ENCODE measurements at places on chromosomes 12 and 14.

DNA sequence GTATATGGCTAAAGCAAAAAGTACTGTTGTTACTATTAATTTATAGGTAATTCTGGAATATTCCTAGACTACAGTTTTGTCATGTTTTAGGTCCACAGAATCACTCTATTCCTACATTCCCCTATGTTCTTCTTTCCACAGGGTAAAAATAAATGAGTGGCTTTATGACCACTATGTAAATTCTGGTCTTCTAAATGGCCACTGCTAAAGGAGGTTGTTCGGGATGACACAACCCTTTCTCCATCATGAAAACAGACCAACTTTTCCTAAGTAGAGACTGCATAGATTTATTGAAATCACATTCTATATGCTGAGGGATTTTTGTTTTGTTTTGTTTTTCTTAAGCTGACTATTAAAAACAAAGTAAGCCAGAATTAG lies 88.0 kb downstream of the SYT1 start:
- DNase-seq = no peak

GRCh38 chr14:21440859-21441258 lies 15.1 kb downstream of the CHD8 start:
- no peak for DNase-seq

DNA sequence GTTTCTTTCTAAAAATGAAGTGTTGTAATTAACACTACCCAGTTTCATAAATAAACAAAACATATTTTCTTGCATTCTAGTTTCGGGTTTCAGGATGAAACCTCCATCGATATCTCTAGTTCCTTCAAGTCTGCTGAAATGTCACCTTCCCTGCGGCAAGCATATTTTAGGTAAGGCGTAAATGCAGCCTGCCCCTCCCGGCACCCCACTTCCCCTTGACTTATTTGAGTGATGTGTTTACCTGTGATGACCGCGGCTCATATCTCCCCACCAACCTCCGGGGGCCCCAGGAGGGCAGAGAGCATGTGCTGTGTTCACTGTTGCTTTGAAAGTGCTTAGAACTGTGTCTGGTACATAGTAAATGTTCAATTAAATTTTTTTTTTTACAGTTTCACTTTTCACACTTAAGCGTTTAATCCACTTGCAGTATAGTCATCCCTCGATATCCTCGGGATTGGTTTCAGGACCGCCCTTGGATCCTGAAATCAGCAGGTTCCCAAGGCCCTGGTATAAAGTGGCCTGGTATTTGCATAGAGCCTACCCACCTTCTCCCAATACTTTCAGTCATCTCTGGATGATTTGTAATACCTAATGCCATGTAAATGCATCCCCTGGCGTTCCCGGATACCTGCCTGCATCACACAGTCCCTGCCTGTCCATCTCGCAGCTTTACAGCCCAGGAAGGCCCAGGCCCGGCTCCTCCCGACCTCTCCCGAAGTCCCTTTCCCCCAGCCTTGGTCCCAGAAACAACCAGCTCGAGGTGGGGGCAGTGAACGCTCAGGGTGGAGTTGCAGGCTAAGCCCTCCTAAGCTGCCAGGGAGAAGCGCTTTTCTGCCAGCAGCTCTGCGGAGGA lies 40.2 kb upstream of the FBRSL1 start:
- DNase-seq = no peak

DNA sequence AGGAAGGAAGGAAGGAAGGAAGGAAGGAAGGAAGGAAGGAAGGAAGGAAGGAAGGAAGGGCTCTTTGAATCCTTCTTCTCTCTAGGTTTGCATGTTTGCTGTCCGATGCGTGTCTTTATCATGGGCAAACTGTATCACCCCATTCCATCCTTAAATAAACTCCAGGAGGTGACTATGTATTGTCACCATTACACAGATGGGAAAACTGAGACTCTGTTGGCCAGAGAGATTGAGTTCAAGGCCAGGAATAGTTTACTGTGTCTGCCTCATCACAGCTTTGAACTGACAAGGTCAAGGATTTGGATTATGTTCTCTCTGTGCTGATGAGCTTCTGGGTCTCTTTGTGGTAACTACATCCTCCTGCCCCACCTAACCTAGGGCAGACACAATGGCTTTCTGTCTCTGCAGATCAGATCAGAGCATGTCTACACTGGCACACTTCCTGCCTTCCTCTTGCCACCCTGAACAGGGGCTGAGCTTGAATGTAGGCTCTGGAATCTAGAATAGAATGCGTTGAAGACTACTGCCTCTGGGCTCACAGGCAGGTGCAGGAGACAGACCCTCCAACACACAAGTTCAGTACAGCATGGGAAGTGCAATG lies 78.9 kb upstream of the MAP1LC3B2 start:
- DNase-seq = no peak

GRCh38 chr14:24160499-24160849 lies 591 bp upstream of the IRF9 start:
- DNase-seq = no peak

- DNase-seq = peak; percentile 91
Observed at GRCh38 chr14:76956316-76957090, 72.0 kb downstream of the IRF2BPL start.

DNA sequence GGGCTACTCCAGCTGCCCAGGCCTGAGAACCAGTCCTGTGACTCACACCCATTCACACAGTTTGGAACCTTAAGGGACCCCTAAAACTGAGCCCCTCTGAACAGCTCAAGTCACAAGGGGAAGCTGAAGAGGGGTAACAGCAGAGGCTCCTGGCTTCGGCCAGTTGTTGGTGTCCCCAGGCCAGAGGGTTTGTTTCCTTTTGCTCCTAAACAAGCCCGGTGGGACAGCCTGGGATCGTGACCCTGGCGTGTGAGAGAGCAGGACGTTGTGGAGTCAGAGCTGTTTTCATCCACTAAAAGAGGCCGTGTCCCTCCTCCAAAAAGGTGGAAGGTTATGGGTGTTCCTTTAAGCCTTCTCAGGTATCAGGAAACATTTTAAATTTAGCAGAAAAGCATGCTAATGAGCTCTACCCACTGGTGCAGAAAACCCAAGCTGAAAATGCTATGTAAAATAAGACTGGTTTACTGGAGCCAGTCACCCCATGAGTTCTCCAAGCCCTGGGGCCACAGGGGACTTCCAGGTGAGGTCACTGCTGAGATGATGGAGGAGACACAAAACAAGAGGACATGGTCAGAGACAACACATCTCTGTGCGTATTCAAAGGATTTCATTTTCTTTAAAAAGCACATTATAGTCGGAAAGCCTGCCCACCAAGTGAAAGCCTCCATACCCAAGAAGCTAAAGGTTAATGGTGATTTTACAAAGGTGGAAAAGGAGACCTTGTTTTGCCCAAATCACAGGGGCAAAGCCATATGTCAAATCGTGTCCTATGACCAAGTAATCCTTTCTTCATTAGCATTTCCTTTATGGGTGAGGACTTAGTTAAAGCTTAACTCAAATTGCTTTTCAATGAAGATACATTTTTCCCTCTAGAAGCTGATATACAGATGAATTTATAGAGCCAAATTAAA lies 14.1 kb downstream of the PRKAB1 start:
- DNase-seq = no peak

DNA sequence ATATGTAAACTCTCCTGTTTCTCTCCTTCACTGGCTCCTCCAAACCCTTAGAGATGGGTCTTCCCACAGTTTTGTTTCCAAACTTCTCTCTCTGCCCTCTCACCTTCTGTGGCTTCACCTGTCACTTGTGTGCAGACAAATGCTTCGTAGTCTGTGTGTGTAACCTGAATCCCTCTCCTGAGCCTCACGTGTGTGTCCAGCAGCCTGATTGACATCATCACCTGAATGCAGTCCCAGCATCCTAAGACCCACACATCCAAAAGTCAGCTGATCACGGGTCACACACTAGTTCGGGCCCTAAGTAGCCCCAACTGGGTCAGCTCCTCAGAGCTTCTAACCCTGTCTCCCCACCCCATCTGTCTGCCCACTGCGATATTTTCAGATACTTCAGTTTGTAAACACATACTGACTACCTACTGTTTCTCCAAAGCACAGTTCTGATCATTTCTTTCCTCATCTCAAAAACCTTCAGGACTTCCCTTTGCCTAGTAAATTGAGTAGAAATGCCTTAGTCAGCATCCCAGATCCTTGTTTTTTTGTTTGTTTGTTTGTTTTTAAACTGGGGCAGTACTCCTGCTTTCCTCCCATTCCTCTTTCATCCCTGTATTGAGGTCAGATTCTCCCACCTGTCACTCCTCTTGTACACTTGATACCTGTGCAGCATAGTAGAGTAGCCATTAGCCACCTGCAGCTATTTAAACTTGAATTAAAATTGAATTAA lies 23.7 kb downstream of the FNTB start:
- DNase-seq = no peak

DNA sequence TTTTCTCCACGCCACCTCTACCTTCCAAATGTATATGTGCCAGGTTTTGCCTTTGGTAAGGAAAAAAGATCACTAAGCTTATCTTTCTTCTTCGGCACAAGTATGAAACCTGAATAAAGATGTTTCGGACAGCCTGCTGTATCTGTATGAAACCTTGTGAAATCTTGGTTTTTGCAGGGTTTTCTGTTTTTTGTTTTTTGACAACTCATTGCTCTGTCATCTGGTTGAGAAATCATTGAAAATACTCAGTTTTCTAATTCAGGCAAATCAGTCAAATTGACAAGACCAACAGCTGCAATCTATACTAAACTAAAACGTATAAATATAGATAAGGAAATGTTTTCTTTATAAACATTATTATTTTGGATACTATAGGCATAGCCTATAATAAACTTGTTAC lies 63.1 kb upstream of the FGD4 start:
- no peak for DNase-seq

GRCh38 chr14:96588410-96589257 lies 86.5 kb downstream of the PAPOLA start:
- no peak for DNase-seq

GRCh38 chr14:71885301-71885700 lies 46.9 kb upstream of the RGS6 start:
- DNase-seq = no peak

DNA sequence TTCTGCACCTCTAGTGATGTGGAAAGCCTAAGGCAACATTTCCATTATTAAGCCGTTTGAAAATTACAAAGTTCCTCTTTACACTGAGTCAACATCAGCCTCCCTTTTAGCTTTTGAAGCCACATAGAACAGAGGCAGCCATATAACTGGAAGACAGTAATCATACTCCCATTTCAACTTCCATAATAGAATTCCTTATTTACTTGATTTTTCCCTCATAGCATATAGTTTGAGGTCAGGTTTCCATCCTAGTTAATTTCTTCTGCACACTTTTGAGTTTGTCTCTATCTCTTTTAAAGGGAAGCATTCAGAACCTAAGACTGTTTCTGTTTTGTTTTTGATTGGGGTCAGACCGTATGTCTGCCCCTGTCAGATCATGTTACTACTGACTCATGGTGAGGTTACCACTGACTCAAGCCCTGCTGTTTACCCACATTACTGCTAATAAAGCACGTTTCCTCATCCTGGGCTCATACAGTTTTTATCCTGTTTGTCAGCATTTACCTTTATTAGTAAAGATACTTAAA lies 161.0 kb downstream of the SLC38A4 start:
- DNase-seq = no peak

- DNase-seq = no peak
Observed at GRCh38 chr12:71010143-71010479, 89.6 kb upstream of the PTPRR start.

DNA sequence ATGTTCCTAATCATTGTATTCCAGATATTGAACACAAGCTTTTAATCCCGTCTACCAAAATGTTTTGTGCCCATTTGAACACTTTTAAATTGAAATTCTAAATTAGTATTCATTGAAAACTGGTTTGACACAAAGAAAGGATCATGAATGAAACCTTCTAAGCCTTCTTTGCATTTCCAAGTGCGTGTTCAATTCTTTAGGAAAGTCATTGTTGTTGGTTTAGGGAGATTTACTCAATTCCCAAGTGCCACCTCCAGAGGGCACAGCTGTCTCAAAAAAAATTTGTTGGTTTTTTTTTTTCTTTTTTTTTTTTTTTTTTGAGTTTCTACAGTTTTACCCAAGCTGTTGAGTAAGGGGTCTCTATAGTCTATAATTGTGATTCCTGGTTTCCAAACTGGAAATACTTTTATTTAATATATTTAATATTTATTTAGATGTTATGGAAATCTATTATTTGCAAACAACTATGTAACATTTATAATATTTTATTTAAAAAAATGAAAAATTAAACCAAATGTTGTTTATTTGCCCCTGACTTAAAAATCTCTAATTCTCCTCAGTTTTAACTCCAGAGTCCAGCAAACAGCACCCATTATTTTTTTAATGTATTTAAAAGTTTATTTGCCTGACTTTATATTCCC lies 79.9 kb downstream of the NEDD1 start:
- peak; percentile 5 for DNase-seq

GRCh38 chr12:49827401-49828099 lies 663 bp downstream of the NCKAP5L start:
- DNase-seq = peak; percentile 52

DNA sequence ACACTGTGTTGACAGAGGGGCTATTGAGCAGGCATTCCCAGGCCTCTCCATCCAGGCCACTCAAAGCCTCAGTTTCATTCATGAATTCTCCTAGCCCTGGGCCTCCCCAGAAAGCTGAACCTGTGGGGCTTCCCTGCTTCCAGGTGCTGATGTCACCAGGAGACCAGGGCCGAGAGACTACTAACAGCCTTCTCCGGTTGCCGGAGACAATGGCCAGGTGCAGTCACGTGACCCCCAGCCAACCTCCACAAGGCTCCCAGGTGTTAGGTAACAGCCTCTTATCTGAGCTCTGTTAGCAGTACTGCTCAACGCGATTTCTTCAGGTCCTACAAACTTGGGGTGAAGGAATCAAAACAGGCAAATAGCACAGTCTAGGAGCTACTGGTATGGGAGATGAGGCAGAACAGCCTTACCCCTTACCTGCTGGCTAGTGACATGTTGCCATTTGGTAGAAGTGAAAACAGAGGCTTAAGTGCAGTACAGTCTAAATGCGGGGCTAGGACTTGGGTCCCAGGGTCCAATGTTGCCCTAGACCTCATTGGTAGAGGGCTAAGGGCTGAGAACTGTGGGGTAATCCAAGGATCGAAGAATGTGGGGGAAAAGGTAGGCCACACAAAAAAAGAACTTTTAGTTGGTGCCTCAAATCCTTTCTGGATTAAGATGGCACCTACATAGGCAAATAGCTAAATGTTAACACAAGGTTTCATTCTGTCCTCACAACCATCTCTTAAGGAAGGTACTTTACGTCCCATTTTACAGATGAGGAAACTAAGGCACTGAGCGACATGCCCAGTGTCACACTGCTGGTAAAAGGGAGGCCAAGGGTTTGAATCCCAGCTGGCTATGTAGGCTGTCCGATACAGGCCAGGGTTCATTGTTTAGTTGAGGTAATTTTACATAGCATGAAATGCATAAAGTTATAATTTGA lies 3.8 kb downstream of the CCDC88C start:
- DNase-seq = no peak

DNA sequence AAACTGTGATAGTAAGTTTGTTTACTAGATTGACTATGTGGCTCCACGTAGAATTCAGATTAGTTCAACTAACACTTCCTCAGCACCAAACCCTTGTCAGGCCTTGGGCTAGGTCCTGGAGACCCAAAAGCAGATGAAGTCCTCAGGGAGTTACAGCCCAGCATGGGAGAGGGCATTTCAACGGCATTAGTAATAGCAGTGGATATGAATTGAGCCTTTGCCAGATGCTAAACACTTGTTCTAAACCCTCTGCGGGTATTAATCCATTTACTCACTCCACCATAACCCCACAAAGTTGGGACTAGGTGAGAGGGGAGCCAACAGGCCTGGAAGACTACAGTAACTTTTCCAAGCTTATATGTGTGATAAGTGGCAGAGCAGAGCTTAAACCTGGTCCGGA lies 714.6 kb downstream of the DIO2 start:
- DNase-seq = no peak

GRCh38 chr12:53949631-53950436 lies 4.9 kb upstream of the HOXC12 start:
- DNase-seq = no peak

Measured in activated CD4-positive, alpha-beta T cell treated with anti-CD3 and anti-CD28 coated beads, Interleukin-2, amount 50 U/mL, for 48 hours (primary cell).